ENCODE measurements at places on chromosomes 5 and 9. TPM values are rescaled to one million over a fixed set of nuclear protein-coding genes. Genes with fewer than 3 reads are reported as not detected.

- DNase-seq: no peak
- H3K27me3 ChIP-seq: peaks cover 17% of the 10 kb centered on the region
- H3K36me3 ChIP-seq: no peaks in the 10 kb centered on the region
- H3K4me3 ChIP-seq: no peak overlapping the region
Observed at GRCh38 chr5:143767162-143767561, 44.8 kb upstream of the HMHB1 start.

GRCh38 chr9:69818750-69819345 is 1.8 kb upstream of the CFAP95 start:
- peaks cover 59% of the 10 kb centered on the region for H3K4me1 ChIP-seq
- H3K4me3 ChIP-seq: no peak overlapping the region
- peaks cover 6% of the 10 kb centered on the region for H3K36me3 ChIP-seq
- peak; percentile 40 for DNase-seq

- DNase-seq: no peak
- H3K27ac ChIP-seq: no peak overlapping the region
- no peak overlapping the region for H3K4me3 ChIP-seq
- no peaks in the 10 kb centered on the region for H3K27me3 ChIP-seq
- no peaks in the 10 kb centered on the region for H3K36me3 ChIP-seq
- no peaks in the 10 kb centered on the region for H3K4me1 ChIP-seq
Observed at GRCh38 chr5:44568519-44568918, 179.3 kb upstream of the FGF10 start.

DNA sequence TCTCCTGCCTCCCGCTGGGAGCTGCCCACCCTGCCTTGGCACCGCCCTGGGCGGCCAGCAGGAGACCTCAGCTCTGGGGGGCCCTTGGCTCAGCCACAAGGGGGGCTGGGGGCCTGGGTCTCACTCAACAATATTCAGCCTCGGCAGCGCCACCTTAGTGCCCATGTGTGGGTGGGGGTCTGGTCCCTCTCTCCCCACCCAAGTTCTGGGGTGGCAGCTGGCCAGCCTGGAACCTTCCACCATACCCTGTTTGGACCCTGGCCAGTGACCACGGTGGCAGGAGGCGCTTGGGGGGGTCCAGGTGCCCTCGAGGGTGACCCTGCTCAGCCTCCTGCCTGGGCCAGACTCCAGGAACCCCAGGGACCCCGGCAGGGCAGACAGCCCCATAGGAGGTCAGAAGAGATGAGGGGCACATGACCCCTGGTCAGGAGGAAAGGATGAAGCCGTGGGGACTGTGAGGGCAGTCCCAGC is 22.2 kb downstream of the NKD2 start:
- no peak overlapping the region for H3K27ac ChIP-seq
- no peak overlapping the region for H3K4me3 ChIP-seq
- H3K4me1 ChIP-seq: no peaks in the 10 kb centered on the region
- no peak for DNase-seq
- no peaks in the 10 kb centered on the region for H3K36me3 ChIP-seq
- no peaks in the 10 kb centered on the region for H3K27me3 ChIP-seq

ARL14EPL gene
- not detected for total RNA-seq

DNA sequence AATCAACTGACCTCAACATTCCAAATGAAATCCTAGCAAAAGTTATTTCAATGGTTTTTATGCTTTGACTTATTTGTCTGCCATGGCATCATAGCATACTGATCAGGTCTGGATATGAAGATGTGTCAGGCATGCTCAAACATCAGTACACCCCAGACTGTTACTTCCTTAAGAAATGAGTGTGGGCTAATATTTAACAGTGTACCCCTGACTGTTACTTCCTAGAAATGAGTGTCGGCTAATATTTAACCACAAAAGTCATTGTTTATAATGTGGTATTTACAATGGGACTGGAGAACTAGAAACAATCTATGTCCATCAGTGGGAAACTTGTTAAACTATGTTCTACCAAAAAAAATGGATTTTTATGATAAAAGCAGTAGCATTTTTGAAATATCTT is 38.1 kb upstream of the HNRNPA0 start:
- H3K27me3 ChIP-seq: peaks cover 5% of the 10 kb centered on the region
- H3K4me1 ChIP-seq: no peaks in the 10 kb centered on the region
- H3K27ac ChIP-seq: no peak overlapping the region
- no peak overlapping the region for H3K4me3 ChIP-seq

GRCh38 chr9:36035006-36035405 is 1.7 kb upstream of the RECK start:
- H3K4me1 ChIP-seq: peaks cover 23% of the 10 kb centered on the region
- no peak overlapping the region for H3K27ac ChIP-seq
- peaks cover 35% of the 10 kb centered on the region for H3K27me3 ChIP-seq
- H3K4me3 ChIP-seq: no peak overlapping the region
- no peaks in the 10 kb centered on the region for H3K36me3 ChIP-seq

SYK gene
- total RNA-seq: 0.13 TPM

DNA sequence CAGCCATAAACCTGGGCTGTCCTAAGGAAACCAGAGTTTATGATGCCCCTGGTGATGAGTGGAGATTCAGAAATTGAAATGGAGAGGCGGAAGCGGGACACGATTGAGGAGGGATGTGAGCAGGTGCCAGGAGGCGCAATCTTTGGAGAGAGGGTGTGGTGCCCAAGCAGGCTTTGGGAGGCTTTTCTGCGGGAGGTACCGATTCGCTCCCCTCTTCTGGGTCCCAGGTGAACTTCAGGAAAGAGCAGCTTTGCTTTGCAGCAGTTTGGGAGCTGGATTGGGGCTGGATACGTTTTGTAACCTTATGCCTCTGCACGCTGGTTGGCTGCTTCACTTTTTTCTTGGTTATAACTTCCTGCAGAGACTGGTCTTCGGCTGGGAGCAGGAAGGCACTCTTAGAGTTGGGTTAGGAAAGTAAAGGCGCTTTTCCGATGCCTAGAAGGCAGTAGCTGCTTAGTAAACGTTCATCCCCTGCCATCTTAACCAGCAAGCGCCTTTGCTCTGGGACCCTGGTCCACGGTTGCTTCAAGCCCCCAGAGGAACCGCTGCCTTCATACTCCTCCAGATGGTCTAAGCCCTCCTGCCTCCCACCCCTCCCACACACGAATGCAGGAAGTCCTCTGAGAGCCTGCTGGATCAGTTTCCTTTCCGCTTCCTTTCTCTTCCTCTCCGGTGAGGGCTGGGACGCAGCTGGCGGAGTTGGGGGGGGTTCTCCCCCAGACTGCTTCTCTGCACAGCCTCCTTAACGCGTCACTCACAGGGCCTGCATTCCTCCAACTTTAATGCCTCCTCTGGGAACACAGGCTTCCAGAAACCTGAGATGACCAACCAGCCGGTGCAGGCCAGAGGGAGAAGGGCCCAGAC is 15.2 kb upstream of the NEK6 start:
- H3K36me3 ChIP-seq: no peaks in the 10 kb centered on the region
- peaks cover 6% of the 10 kb centered on the region for H3K27me3 ChIP-seq
- H3K27ac ChIP-seq: peak overlapping the region; percentile 79
- no peak for DNase-seq

SPINK6 gene
- total RNA-seq: not detected

GRCh38 chr5:150612905-150613670 is 27.4 kb upstream of the SYNPO start:
- no peak for DNase-seq
- no peaks in the 10 kb centered on the region for H3K4me1 ChIP-seq
- H3K27me3 ChIP-seq: peaks cover 3% of the 10 kb centered on the region

DNA sequence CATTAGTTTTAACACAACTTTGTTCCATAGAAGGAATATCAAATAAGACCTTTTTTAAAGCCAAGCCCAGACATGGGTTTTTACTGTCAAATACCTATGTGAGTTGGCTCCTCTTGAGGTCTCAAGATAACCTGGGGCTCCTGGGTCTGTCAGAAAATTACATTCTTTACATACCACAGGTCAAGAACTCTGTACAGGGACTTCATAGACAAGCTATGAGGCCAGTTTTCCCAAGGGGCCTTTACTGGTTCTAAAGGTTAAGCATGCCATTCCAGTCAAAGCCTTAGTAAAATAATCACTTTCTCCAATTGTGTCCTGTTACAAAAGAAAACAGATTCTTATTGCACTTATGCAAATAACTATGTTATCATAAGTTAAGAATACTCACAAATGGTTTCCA is 15.5 kb upstream of the SMC2 start:
- H3K4me1 ChIP-seq: no peaks in the 10 kb centered on the region
- H3K4me3 ChIP-seq: no peak overlapping the region
- no peak overlapping the region for H3K27ac ChIP-seq
- H3K36me3 ChIP-seq: no peaks in the 10 kb centered on the region
- no peak for DNase-seq
- peaks cover 9% of the 10 kb centered on the region for H3K27me3 ChIP-seq

GRCh38 chr9:78294290-78295176 is 2.4 kb upstream of the PSAT1 start:
- H3K27me3 ChIP-seq: no peaks in the 10 kb centered on the region
- H3K27ac ChIP-seq: no peak overlapping the region
- H3K4me3 ChIP-seq: no peak overlapping the region
- H3K4me1 ChIP-seq: peaks cover 51% of the 10 kb centered on the region
- DNase-seq: no peak

DNA sequence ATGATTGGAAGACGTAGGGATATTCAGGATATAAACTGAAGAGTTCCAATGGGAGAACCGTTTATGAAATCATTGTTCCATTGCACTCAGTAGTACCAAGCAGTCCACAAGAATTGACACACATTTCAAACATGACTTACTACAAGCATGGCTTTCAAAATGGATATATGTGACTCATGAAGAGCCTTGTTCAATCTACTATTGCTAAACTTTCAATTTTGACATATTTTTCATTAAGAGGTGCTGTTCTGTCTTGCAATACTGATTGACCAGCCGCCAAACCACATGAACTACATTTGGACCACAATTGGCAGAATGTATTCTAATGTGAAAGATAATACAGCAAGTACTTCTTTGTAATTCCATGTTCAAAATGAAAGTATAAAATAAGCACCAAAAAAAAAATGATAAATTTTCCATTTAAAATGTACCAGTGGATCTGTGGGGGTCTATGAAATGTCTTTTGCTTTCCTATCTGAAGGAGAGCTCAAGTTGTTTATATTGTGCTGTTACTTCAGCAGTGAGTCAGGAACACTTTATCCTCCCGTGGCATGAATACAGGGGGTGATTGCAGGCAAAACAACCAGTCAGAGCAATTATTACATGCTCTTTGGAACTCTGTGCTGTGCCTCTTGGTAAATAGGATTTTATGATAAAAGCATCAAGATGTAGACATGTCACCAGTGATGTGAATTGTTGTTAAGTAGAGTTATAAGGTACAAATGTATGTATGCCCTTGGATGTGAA is 366.0 kb downstream of the ARRDC3 start:
- H3K27me3 ChIP-seq: peaks cover 2% of the 10 kb centered on the region
- no peaks in the 10 kb centered on the region for H3K36me3 ChIP-seq
- H3K4me3 ChIP-seq: no peak overlapping the region

- H3K4me3 ChIP-seq: no peak overlapping the region
- peaks cover 3% of the 10 kb centered on the region for H3K27me3 ChIP-seq
- H3K4me1 ChIP-seq: no peaks in the 10 kb centered on the region
- DNase-seq: no peak
- H3K36me3 ChIP-seq: no peaks in the 10 kb centered on the region
Observed at GRCh38 chr9:87213948-87214347, 266.6 kb upstream of the GAS1 start.

MSH3 gene
- 20.3 TPM for total RNA-seq

NR4A3 gene
- 0.29 TPM for total RNA-seq

EXOSC2 gene
- 61.6 TPM for total RNA-seq

DNA sequence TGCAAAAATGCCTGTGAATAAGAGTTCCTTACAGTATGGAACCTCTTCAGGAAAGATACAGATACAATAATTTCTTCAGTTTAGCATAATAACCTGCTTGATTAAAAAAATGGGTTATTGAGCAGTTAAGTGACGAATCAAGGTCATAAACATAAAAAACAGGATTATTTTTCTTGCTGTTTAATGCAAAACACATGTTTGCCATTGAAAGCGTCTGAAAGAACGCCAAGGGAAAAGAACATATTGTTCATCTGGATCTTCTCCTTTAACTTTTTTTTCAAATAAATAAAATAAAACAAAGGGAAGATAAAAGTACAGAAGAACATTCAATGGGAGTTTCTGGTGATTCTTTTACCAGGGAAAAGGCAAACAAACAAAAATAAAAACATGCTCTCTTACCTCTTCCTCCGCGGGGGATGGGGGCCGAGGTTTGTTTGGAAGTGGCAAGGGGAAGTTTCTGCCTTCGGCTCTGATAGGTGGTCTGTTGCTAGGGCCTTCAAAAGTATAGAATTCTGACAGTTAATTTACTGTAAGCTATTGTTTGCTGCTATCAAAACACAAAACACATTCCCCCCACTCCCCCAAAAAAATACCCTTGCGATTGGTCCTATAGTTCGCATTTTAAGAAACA is 20.1 kb downstream of the C5orf58 start:
- H3K27ac ChIP-seq: no peak overlapping the region
- H3K4me1 ChIP-seq: peaks cover 78% of the 10 kb centered on the region
- no peak overlapping the region for H3K4me3 ChIP-seq
- H3K27me3 ChIP-seq: no peaks in the 10 kb centered on the region

- H3K4me1 ChIP-seq: no peaks in the 10 kb centered on the region
- H3K4me3 ChIP-seq: no peak overlapping the region
- H3K27ac ChIP-seq: no peak overlapping the region
- no peaks in the 10 kb centered on the region for H3K36me3 ChIP-seq
Observed at GRCh38 chr5:72387985-72388384, 67.8 kb downstream of the PTCD2 start.

NDOR1 gene
- 44.7 TPM for total RNA-seq

DNA sequence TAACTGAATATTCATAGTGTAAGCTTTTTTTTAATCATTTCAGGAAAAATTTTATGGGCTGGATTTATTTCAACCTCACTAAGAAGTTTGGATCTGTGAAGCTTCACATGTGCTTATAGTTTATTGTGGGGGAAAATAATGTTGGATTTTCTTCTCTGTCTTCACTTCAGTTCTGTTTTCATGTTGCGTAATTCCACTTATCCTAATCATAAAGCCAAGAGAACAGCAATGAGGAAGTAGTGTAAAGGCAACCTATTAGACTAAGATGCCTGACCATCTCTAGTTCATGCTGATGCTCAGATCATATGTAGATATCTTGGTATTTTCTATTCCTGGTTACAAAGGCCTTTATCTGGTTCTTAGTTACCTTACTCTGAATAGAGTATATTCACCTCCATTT is 50.0 kb downstream of the CD180 start:
- no peak overlapping the region for H3K4me3 ChIP-seq
- H3K4me1 ChIP-seq: peaks cover 2% of the 10 kb centered on the region
- peaks cover 3% of the 10 kb centered on the region for H3K36me3 ChIP-seq
- no peaks in the 10 kb centered on the region for H3K27me3 ChIP-seq
- H3K27ac ChIP-seq: no peak overlapping the region

DNA sequence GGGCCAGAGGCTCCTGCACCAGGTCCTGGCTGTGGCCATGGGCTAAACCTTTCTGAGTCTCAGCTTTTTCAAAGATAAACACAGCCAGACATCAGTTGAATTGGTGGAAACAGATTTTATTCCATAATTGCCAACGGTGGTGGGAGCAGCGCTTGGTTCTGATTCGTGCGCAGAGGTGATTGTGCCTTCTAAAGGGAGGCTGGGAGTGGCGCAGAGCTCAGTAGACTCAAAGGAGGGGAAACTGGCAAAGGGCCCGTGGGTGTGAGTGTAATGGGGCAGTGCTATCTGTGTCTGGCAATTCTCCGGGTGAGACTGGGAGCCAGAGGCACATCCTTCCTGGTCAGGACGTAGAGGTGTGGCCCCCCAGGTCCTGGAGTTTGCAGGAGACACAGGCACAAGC is 169.4 kb upstream of the PPP1R26 start:
- H3K4me1 ChIP-seq: no peaks in the 10 kb centered on the region
- H3K27me3 ChIP-seq: peaks cover 8% of the 10 kb centered on the region
- H3K27ac ChIP-seq: no peak overlapping the region
- DNase-seq: no peak

GRCh38 chr9:134004881-134005280 is 12.8 kb upstream of the VAV2 start:
- H3K27ac ChIP-seq: no peak overlapping the region
- H3K27me3 ChIP-seq: peaks cover 2% of the 10 kb centered on the region
- no peak for DNase-seq
- H3K36me3 ChIP-seq: no peaks in the 10 kb centered on the region
